ENCODE measurements at places on chromosomes 4 and X. TPM values are rescaled to one million over a fixed set of nuclear protein-coding genes. Genes with fewer than 3 reads are reported as not detected.
A peak's percentile ranks its signal among the peaks of the same experiment; 100 is the strongest.

DNA sequence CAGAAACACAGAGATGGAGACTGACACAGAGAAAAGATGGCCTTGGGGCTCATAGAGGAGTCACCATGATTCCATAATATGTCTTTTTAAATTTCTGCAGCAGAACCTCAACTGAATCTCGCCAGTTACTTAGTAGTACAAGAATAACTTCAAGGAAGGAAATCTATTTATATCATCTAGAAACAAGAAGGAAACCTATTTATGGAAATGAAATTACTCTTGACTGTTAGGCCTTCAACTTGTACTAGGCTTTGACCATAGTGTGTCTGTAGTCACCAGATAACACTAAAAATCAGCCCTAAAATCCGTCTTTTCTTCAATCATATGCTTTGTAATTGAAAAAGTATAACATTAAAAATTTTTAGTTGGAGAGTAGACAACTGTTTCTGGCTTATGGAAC, 740.4 kb downstream of the TRIML1 start:
- no peak for DNase-seq

- DNase-seq = no peak
Measured at GRCh38 chr4:146490106-146490505, 31.6 kb downstream of the SLC10A7 start.

DNA sequence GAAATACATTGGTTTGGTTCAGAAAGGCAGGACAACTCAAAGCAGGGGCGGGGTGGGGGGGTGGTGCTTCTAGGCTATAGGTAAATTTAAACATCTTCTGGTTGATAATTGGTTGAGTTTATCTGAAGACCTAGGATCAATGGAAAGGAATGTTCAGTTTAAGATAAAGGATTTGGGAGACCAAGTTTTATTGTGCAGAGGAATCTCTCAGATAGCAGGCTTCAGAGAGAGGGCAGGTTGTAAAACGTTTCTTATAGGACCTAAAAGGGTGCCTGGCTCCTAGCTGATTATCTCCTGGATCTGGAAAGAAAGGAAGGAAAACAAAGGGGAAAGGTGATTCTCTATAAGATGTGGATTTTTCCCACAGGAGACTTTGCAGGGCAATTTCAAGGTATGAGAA, 94.0 kb downstream of the TMEM47 start:
- DNase-seq = no peak

DNA sequence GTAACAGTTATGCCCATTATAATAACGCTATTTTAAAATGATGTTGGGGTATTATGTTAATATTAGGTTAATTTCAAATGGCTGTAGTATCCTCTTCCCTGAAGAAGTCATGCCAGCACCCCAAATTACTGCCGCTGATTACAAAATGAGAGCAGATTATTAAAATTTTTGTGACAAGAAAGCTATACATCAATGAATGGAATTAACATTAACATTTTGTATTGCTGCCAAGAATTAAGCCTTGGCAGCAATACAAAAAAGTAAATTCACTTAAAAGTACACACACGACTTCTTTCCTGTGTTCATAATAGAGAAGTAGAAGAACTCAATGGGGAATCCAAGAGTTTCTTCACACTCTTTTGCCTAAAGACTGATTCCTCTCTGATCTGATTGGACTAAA, 482.8 kb downstream of the STIM2 start:
- DNase-seq = no peak

- no peak for DNase-seq
Measured at GRCh38 chr4:169492436-169493163, 119.8 kb downstream of the NEK1 start.

The ADRA2C gene
- total RNA-seq = not detected

DNA sequence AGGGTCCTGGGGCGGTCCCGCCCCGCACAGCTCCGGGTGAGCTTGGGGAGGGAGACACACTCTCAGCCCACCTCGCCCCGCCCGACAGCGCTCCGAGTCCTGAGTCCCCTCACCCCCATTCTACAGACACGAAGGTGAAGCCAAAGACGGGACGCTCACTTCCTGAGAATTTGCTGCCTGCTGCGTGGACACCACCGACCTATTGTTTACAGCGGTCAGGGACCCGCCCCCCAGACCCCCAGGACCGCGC, 796 bp upstream of the ZNF141 start:
- DNase-seq = no peak

DNA sequence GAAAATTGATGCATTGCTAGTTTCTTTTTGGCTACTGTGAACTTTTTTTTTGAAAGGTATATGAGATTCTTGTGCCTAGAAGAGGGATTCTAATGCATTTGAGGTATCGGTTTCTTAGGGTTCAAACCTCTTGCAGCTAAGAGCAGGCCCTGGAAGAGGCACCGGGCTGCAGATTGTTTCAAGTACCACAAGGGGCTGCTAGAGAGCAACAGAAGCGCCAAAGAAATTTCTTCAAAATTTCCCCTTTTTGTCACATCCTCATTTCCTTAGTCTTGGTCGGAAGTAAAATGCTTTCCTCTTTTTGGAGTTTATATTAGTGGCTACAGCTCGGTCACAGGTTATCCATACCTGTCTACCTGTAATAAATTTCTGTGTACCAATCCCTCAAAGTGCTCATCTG, 89.8 kb downstream of the PDGFRA start:
- DNase-seq = no peak

GRCh38 chr4:56388306-56388705, 1.0 kb upstream of the AASDH start:
- no peak for DNase-seq

The TKTL1 gene
- total RNA-seq = not detected

The RADX gene
- total RNA-seq = 4.3 TPM

DNA sequence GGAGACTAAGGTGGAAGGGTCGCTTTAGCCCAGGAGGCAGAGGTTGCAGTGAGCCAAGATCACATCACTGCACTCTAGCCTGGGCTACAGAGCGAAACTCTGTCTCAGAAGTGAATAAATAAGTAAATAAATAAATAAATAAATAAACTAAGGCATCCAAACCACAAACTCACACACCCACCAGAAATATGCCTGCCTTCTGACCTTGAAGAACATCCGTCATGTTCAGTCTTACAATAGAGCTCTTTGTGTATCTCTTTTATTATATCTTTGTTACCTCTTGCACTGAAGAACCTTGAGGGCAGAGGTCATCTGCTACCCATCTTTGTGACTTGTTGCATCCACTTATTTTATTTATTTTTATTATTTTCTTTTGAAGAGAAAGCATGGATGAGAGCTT, 71.6 kb downstream of the PRRG1 start:
- DNase-seq = no peak

The ADGRG4 gene
- total RNA-seq = not detected

- DNase-seq = no peak
Measured at GRCh38 chr4:20378181-20378580, 126.5 kb downstream of the SLIT2 start.

The TENM3 gene
- 0.03 TPM for total RNA-seq

The FAM47B gene
- not detected for total RNA-seq

The MAGEA4 gene
- not detected for total RNA-seq

The STPG2 gene
- total RNA-seq = not detected

The WDR45 gene
- total RNA-seq = 37.9 TPM

- no peak for DNase-seq
Measured at GRCh38 chrX:56588397-56589188, 25.2 kb downstream of the UBQLN2 start.

GRCh38 chr4:139333046-139333445, 30.8 kb upstream of the NDUFC1 start:
- DNase-seq = no peak

The BEX2 gene
- 16.0 TPM for total RNA-seq

GRCh38 chr4:164606478-164606877, 147.5 kb upstream of the SMIM31 start:
- no peak for DNase-seq

DNA sequence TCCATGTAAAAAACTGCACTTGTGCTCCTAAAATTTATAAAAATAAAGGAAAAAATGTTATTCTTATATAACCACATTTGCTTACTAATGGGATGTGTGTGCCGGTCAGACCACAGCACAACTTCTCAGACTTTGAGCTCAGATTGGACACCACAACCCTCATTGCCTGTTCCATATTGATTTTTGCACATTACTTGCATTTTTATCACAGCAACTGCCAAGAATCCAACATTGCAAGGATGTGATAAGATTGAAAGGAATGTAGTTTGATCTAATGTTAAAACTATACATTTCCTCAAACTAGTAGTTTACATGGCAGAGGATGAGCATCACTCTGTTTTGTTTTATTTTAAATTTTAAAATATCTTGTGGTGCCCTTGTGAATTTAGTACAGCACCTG, 227.8 kb downstream of the KDR start:
- DNase-seq = no peak

GRCh38 chrX:129749069-129749468, 10.3 kb downstream of the XPNPEP2 start:
- no peak for DNase-seq

The FAAH2 gene
- 1.9 TPM for total RNA-seq

DNA sequence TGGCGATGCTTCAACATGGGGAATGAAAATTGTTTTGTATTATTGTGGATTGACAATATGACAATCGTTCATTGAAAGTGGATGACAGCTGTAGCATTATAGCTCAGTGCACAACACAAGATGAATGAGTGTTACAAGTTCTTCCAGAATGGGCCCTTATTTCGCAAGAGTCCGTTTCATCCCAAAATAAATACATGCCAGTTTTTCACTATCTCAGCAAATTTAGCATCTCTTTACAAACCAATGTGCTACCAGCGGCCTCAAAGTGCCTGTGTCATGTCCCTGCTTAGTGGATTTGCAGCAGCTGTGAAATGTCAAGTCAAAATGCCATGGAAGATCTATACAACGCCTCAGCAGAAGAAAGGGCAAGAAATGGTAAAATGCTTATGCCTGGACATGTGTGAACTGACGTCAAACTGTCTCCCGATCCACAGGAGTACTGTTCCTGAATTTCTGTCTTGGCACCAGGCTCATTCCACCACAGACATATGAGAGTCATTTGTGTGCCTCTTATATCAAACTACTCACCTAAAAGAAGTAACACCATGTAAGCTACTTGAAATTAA, 109.6 kb downstream of the MAML3 start:
- no peak for DNase-seq

The GAGE1 gene
- not detected for total RNA-seq

DNA sequence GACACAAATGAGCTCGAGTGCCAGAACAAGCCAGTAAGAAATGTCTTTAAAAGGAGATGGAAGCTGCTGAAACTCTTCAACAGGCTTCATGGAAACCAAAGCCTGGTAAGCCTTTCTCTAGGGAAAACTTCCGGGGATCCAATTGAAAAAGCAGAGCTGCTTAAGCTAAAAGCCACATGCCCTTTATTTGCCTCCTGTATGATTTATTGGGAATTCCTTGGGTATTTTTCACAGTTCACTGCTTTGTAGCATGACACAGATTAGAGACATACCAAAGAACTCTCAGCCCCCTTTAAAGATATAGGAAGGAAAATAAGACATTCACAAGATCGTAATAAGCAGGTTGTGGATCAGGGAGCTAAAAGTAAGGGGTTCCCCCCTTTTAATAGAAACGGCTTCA, 6.5 kb upstream of the ARHGAP6 start:
- DNase-seq = no peak

The PNCK gene
- 0.51 TPM for total RNA-seq

GRCh38 chr4:121139533-121140222, 24.4 kb downstream of the TNIP3 start:
- DNase-seq = no peak

GRCh38 chr4:87114245-87115062, 106.0 kb downstream of the KLHL8 start:
- no peak for DNase-seq

DNA sequence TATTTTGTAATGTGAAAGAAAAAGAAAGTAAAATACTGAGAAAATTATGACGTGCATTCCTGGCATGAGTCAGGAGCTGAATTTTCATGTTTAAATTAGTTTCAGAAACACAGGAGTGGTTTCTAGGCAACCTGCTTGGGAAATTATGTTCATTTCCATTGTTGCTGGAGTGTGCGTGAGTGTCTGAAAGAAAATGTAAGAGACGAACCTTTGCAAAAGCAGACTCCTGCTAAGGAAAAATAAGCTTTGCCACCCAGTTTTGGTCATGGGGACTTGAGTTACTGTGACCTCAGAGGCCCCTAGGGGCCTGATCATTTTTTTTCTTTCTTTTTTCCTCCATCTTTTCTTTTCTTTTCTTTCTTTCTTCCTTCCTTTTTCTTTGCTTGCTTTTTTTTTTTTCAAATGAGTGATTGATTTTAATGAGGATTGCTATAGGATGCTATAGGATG, 18.8 kb upstream of the CHRNA9 start:
- DNase-seq = peak; percentile 15

The TMEM31 gene
- total RNA-seq = not detected

- DNase-seq = no peak
Measured at GRCh38 chrX:109840585-109840984, 107.5 kb upstream of the ACSL4 start.

The IGFBP7 gene
- total RNA-seq = 0.56 TPM

DNA sequence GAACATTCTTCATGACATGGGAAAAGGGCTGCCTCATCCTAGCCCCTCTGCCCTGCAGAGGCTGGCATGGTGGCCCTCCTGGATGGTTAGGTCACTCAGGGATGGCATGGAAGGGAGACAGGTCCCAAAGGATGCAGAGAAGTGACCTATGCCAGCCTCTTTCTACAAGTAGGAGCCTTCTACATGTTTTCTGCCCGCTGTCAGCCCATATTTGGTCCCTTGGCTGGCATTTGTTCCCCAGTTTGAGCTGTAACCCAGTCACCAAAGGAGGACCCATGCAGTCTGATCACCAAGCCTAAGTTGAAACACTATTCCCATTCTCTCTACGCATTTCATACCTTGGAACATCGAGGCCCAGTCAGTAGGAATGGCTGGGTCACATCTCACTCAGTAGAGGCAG, 95.4 kb downstream of the PJA1 start:
- no peak for DNase-seq

All from activated T-cell treated with anti-CD3 and anti-CD28 coated beads, Interleukin-2, amount 50 U/mL, for 4 hours (primary cell).